Activated CD4-positive, alpha-beta T cell treated with anti-CD3 and anti-CD28 coated beads, Interleukin-2, amount 50 U/mL, for 16 hours (primary cell): ENCODE measurements at places on chromosomes 1 and 21.

DNA sequence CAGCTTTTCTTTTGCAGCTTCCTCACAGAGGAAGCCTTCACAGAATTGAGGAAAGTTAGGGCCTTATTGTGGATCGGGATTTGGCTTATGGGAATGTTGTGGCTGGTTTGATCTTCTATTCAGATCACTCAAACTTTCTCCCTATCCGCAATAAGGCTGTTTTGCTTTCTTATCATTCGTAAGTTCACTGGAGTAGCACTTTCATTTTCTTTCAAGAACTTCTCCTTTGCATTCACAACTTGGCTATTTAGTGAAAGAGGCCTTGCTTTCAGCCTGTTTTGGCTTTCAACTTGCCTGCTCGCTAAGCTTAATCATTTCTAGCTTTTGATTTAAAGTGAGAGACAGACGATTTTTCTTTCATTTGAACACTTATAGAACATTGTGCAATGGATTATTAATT lies 181.9 kb upstream of the B3GALT2 start:
- no peak for DNase-seq

- no peak for DNase-seq
Measured at GRCh38 chr21:32094804-32095203, 184.0 kb downstream of the MIS18A start.

- DNase-seq, result no peak
Measured at GRCh38 chr1:207603777-207604176, 41.2 kb upstream of the CR1L start.

DNA sequence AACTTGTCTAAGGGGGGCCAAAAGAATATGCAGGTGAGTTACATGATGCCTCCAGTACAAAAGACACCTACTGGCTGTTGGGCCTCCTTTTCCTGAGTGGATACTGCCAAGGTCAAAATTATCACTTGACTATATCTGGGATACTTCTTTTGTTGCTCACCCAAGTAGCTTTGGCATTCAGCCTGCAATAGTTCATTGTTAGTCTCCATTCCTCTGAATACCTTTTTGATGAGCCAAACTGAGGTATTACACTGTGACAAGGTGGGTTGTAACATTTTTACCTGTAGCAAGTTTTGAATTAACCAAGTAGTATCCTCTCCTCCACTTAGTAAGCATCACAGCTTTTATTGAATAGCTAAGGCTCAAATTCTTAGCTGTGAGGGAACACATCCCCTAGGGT lies 408.0 kb downstream of the LRRIQ3 start:
- no peak for DNase-seq

GRCh38 chr1:100131623-100132022 lies 1.1 kb downstream of the SASS6 start:
- DNase-seq, result no peak

DNA sequence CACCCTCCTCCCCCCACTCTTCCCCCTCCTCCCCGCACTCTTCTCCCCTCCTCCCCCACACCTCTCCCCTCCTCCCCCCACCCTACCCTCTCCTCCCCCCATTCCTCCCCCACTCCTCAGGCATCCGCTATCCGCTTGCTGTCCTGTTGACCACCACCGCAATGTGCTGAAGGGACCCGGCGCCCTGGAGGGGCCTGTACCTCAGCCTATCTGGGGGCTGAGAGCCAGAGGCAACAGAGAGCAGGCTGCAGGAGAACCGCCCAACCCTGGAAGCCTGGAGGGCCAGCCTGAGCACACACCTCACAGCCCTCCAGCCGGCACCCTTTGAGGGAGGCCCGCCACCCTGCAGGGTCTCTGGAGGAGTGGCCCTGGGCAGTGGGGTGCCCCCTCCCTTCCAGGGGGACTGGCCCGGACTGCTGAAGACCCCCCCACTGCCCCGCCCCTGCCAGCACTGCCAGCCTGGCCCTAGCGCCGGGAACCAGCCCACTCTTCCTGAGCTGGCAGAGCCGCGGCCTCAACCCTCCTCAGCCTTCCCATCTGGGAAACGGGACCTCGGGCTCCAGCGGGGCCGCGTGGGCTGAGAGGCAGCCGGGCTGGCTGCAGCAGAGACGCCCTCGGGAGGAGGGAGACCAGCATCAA lies 1.2 kb downstream of the C1QTNF12 start:
- no peak for DNase-seq
